ENCODE measurements at places on chromosomes 1 and 21.
A peak's percentile ranks its signal among the peaks of the same experiment; 100 is the strongest.

GRCh38 chr1:93798291-93798690 is 80.7 kb downstream of the DNTTIP2 start:
- DNase-seq, result no peak

DNA sequence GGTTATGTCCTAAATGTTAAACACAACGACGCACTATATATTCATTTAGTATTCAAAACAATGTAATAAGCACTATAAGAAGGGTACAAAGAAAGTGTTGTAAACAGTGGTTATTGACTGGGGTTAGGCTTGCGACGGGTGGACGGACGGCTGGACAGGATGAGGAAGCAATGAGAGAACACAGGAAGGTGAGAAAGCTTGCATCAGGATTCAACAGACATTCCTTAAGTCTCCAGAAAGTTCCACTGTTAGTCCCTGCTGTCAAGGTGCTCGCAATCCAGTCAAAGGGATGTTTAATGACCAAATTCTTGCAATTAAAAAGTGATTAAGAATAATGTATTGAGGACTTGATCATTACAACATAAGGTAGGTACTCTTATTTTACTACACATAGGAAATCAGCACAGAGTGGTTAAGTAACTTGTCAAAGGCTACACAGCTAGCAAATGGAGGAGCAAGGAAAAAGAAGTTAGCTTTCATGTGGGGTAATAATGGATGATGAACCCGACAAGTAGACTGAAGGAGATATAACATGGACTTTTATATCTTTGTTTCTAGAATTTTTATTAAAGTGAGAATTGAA is 994 bp upstream of the ACBD6 start:
- DNase-seq, result no peak

DNA sequence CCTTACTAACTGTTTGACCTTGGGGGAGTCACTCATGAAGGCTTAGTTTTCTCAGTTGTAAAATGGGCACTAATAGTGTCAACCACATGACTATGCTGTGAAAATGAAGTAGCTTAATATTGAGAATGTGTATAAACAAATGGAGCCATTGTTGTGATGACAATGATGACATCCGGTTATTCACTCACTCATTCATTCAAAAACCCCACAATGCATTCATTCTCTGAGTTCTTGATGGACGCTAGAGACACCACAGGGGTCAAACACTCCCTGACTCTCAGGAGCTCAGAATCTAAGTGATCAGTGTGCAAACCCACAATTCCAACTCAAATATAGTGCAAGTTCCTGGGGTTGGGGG is 138.9 kb downstream of the FOXD2 start:
- DNase-seq, result no peak

- DNase-seq, result no peak
Measured at GRCh38 chr1:234295626-234296025, 77.6 kb upstream of the COA6 start.

GRCh38 chr1:190563230-190563629 is 85.6 kb upstream of the BRINP3 start:
- no peak for DNase-seq

- no peak for DNase-seq
Measured at GRCh38 chr1:180545991-180546390, 12.8 kb upstream of the OVAAL start.

GRCh38 chr1:172931761-172932160 is 119.0 kb downstream of the TNFSF18 start:
- no peak for DNase-seq

DNA sequence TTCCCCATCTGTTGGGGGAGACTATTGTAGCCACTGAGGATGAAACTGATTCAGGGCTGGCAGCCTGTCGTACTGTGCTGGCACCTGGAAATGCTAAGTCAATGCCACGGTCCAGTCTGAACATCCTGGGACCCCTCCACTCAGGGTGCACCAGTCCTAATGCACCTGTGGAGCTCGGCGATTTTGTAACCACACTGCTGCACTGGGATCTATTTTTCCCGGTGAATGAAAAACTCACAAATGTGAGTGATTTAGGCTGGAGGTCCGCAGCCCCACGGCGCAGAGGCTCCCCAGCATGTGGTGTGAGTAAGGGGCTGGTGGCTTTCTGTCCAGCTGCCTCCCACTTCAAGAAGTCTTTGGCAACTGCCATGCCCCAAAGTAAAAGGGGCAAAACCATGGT is 35.5 kb downstream of the SETD4 start:
- DNase-seq, result no peak

- DNase-seq, result no peak
Measured at GRCh38 chr1:36511804-36512798, 29.4 kb upstream of the CSF3R start.

DNA sequence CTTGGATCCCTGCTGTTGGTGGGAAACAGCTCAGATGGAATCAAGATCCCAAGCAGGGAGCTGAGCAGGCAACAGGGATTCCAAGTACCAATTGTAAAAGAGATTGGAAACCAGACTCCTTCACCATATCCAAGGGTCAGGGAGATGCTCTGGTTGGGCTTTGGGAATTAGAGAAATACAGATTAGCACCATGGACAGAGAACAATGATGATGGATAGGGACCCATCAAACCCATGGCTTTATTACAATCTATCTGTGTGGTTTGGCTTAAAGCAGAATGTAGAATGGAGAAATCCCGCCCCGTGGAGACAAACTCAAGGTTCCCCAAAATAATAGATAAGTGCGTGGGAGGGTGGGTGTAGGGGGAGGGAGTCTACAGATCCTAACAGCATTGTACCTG is 120.7 kb upstream of the CSF3R start:
- no peak for DNase-seq

GRCh38 chr1:19860418-19860817 is 21.8 kb upstream of the OTUD3 start:
- DNase-seq, result no peak

DNA sequence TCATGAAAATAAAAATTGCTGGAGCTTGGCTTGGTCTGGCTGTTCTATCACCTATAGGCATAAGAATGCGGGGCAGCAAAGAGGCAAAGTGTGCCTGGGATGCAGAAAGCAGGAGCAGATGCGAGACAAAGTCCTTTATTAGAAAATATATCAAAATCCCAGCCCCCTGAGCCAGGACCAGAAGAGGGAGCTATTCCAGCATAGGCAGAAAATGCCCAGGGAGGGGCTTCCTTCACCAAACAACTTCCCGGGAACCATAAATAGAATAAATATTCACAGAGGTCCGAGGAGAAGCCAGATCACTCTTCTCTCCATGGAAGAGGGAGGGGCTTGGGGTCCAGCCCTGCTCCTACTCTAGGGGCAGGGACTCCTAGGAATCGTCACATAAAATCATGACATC is 5.0 kb downstream of the PPOX start:
- no peak for DNase-seq

GRCh38 chr1:81714636-81715035 is 86.1 kb upstream of the ADGRL2 start:
- no peak for DNase-seq

- DNase-seq, result no peak
Measured at GRCh38 chr1:39899611-39900538, 1.8 kb downstream of the MYCL start.

- no peak for DNase-seq
Measured at GRCh38 chr1:152565115-152565514, 1.5 kb downstream of the LCE3E start.

DNA sequence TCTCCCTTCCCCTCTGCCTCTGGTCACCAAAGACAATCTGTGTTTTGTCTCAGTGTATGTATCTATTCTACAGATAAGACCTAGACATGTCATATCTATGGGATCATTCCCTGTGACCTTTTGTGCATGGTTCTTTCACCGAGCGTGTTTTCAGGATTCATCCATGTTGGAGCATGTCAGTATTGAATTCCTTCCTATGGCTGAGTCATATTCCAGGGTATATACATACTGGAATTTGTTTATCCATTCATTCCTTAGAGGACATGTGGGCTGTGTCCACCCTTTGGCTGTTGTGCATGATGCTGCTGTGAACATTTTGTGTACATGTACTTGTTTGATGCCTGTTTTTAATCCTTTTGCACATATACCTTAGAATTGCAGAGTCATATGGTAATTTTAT is 69.9 kb downstream of the NFASC start:
- DNase-seq, result no peak

DNA sequence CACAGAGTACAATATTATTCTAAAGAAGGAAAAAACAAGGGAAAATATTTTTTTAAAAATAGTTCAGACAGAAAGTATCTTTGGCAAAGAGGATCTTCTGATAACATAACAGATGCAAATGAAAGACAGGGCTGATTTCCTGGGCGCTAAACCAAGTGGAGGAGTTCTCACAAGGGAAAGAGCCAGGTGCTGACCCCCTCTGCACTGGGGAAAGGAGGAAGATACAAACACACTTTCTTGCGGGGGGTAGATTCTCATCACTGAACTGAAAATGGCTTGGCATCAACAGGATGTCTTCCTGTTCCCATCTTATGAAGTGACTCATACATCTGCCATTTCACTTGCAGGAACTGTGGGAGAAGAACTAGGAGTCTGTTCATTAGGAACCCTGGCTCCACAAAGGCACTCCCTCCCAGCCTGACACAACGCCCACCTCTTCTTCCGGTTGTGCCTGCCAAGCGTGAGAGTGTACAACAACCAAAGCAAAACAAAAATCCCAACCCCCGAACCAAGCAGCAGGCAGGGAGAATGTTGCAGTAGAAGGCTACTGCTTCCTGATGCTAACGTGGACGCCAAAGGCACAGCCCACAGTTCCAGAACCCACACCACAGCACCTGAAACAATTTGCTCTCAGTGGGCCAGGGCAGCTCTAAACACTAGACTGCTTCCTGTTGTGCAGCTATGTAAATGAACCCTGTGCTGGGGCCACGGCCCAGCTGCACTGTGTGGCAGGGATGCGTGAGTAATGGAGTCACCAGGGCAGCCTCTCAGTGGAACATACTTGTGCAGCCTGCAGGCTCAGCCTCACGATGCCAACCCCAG is 51.0 kb downstream of the GADD45A start:
- no peak for DNase-seq

GRCh38 chr1:32647308-32648134 is 2.8 kb downstream of the ZBTB8OS start:
- no peak for DNase-seq

- no peak for DNase-seq
Measured at GRCh38 chr21:26845066-26845758, at the start of gene ADAMTS1. TSS of gene ADAMTS1 (minus strand) at chr21:26845409. CDS start at chr21:26844954, 455 bp downstream.

DNA sequence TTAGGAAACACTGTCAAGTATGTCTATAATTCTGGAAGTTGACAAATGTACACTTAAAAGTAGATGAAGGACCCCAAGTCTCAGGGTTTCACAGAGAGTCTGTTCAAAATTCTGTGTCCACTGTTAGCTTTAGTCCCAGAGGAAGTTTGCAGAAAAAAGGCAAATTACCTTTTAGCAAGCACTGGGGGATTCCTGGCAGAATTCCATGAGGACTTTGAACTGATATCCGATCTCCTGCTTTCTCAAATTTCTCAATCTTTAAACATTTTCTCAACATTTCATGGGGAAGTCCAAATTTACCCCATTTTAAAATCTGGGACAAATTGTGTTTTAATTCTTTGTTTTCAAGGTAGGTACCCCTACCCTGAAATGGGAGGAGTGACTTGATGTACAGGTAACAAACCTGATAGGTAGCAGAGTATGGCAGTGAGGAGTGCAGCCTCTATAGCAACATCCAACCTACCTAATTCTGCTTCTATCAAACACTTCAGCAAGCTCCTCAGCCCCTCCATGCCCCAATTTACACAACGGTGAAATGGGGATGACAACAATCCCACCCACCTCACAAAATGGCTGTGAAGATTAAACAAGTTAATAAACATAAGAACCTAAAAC is 344.9 kb downstream of the OMA1 start:
- no peak for DNase-seq

- no peak for DNase-seq
Measured at GRCh38 chr21:33238146-33238545, 8.4 kb downstream of the IFNAR2 start.

- DNase-seq, result no peak
Measured at GRCh38 chr1:233897325-233898162, 6.9 kb upstream of the SLC35F3 start.

- no peak for DNase-seq
Measured at GRCh38 chr1:7320661-7321060, 450.4 kb upstream of the VAMP3 start.

- DNase-seq, result peak; percentile 68
Measured at GRCh38 chr1:200150721-200151120, 123.2 kb downstream of the NR5A2 start.

DNA sequence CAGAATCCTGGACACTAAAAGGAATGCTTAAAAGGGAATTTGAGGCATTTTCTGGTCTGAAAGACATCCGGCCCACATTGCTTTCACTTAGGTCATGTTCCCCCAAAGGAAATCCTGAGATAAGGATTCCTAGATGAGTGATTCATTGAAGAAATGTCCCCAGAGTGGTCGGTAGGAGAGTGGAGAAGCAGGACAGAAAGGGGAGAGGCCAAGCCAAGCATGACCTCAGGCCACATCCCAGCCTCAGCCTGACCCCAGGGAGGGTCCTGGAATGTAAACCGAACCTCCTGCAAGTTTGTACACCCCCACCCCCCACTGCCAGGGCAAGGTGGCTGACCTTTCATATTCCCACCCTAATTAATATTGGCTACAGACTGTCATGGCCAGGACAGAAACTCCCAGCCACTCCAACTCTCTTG is 16.6 kb downstream of the HIVEP3 start:
- no peak for DNase-seq

DNA sequence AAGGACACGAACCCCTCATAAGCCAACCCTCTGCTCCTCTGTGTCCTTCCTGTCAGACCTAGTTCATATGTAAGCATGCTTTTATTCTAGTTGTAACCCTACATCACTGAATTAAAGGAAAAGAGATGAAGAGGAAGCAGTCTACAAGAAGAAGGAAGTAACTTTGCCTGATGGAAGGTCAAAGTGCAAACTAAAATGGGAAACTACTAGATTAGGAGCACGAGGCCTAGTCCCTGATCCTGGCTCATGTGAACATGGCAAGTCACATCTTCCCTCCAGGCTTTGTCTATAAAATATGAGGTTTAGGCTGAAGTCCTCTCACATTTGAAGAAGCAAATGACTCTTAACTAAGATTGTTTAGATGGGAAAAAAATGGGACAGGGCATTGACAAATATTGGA is 13.2 kb downstream of the ZMYND12 start:
- DNase-seq, result no peak

DNA sequence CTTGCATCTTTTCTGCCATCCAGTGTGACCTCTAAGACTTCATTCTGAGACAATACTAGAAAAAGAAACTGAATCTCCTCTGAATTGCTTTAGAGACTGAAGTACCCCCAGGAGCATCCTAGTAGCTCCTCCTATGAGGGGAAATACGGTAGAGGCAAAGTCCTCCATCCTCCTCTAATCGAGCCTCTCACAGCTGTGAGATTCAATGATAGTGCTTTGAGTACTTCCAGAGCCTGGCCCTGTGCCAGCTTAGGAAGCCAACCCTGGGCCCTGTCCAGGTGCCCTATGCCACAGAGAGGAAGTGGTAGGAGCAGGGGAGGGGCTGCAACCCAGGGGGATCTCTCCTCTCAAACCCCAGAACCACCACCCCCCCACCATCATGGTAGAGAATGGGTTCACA is 10.7 kb downstream of the RORC start:
- DNase-seq, result peak; percentile 32

GRCh38 chr1:102615896-102616295 is 492.4 kb downstream of the COL11A1 start:
- DNase-seq, result no peak

Measured in NCI-H187 treated with DMSO at 0.1 percent for 48 hours (cell line).